ENCODE measurements at places on chromosomes 2 and 18.
A peak's percentile ranks its signal among the peaks of the same experiment; 100 is the strongest.

GRCh38 chr2:42196403-42197267 is 27.5 kb downstream of the EML4 start:
- DNase-seq, result peak; percentile 38

DNA sequence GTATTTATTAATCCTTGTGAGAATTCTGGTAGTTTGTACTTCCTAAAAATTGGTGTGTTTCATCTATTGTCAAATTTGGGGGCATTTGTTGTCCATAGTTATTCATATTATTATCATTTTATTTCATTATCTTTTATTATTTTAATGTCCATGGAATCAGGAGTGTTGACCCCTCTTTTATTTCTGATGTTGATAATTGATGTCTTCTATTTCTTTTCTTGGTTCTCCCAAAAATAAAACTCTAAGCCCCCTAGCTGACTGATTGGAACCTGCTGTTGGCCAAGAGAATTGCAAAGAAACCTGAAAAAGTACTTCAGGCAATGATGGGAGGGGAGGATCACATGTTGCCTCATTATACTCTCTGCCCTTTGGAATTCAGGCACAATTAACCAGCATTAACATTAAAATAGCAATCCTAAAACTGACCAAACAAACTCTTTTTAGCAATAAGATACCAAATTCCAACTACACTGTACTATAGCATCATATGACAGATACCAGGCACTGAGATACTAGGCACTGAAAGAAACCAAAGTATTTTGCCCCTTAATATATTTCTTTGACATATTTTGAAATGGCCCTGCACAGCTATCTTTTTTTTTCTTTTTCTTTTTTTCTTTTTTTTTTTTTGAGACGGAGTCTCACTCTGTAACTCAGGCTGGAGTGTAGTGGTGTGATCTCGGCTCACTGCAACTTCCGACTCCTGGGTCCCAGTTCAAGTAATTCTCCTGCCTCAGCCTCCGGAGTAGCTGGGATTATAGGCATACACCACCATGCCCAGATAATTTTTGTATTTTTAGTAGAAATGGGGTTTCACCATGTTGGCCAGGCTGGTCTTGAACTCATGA is 1097.2 kb upstream of the CNTNAP5 start:
- DNase-seq, result no peak

DNA sequence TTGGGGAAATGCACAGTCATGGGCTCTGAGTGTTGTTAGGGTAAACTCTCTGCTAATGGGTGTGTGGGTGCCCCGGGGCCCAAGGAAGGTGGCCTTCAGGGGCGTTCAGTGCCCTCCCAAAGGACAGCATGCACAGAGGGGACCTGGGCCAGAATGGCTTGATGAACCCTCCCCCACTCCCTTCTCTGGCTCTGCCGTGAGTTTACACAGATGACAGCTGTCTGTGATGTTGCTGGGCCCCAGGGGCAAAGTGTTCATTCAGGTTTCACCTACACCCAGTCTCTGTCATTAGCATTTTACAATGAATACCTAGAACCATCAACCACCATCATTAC is 3.2 kb downstream of the NPPC start:
- no peak for DNase-seq

GRCh38 chr2:7118606-7119131 is 201.5 kb downstream of the RNF144A start:
- DNase-seq, result no peak

DNA sequence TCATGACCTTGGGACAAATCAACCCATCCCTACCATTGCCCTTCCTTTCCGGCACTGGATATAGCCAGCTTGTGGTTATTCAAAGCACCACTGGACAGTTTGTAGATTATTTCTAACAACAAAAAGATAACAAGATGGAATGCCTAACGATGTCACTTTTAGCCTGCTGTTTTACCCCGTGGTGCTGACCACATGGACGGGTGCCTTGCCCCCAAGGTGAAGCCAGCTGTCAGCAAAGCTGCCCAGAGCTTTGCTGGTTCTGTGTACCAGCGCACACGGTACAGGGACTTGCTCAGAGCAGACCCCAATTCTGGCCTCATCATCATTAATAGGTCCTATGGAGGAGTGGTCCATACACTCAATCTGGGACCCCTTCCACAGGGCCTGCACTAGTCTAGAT is 118.2 kb downstream of the MTCL1 start:
- no peak for DNase-seq

DNA sequence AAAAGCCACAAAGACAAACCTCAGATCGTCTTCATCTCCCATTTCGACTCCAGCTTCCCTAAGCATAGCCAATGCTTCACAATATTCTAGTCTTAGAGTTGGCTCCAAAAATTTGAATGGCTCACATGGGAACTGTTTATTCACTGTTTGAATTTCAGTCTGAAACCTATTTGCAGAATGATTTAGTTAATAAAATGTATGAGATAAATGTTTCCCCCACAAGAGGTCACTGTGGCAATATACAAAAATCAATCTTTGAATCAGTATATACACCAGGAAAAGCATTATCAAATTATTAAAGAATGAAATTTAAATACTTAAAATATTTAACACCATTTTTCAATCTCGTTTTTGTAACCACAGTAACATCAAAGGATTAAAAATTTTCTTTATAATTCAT is 40.0 kb upstream of the MCM6 start:
- no peak for DNase-seq

DNA sequence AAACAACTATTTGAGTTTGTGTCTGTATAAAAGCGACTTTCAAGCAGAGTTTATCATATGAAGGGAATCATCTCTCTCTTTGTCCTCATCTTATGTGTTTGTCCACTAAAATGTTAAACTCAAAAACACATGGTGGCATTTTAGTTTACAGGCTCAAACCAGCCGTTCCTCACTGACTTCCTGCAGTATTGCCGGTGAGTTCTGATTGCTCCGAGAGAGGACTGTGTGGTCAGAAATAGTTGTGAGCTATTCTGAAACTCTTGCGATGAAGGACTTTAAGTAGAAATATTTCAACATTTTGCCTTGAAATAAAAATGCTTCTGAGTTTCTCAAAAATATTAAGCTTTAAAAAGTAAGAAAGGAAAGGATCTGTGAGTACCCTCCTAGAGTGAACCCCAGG is 163.2 kb upstream of the CAVIN2 start:
- no peak for DNase-seq

GRCh38 chr2:206379266-206379665 is 64.1 kb upstream of the ADAM23 start:
- no peak for DNase-seq

DNA sequence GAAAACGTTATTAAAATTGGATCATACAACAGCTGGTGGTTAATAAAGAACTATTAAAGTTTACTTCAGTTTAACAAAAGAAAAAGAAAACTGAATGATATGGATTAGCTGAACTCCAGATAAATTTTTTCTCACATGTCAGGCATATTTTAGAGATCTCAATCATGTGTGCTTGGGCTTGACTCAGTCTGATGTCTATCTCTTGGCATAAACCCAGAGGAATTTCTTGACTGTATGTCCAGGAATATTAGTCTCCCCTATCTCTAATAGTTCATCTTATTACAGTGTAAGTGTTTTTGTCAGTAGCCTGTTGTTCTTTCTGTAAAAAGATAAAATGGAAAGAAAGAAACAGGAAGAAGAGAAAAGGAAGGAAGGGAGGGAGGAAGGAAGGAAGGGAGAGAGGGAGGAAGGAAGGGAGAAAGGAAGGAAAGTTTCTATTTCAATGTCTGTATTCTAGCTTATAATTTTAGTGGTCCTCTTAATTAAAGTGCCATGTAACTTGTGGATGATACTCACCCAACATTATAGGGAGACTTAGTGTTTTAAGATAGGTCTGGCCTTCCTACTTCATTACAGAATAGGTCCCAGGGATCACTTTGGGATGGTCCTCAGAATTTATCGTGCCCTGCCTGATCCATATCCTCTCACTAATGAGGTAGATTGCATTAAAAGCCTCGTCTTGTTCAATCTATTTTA is 99.7 kb upstream of the UGP2 start:
- DNase-seq, result no peak

GRCh38 chr18:31500051-31500688 is 2.2 kb downstream of the DSG2 start:
- no peak for DNase-seq

DNA sequence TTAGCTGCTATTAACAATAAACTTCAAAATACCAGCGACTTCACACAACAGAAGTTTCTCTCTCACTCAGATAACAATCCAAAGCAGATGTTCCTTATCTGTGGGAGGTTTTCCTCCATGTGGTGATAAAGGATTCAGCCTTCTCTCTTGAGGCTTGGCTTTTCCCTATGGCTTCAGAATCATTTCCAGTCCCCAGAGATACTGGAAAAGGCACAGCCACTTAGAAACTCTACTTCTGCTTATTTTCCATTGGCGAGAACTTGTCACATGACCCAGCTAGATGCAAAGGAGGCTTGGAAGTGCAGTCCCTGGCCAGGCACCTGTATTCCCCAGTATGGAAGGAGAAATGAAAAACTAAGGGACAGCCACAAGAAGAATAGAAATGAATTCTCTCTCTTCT is 344.8 kb downstream of the MTX2 start:
- no peak for DNase-seq

DNA sequence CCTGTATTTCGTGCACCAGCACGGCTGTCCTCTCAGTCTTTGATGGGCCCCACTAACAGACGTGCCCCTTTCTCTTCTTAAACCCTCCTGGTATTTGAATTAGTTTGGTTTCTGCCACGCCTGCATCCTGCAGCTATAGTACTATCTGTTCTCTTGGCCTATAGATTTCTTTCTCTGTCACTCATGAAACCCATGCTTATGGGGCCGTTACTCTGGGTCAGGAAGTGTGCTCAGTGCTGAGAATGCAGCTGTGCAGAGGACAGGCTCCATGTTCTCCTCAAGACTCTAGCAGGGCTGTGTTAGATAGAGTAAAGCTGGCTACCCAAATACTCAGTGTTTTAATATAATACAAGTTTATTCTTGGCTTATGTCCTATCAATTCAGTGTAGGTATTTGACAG is 180.0 kb downstream of the INSIG2 start:
- no peak for DNase-seq

All from CD4-positive, alpha-beta T cell treated with Interferon gamma for 1 hour (primary cell).